ENCODE measurements at places on chromosomes 2 and 18.

- DNase-seq = no peak
These were observed 233.2 kb downstream of the CNTNAP5 start for GRCh38 chr2:124258140-124258880.

DNA sequence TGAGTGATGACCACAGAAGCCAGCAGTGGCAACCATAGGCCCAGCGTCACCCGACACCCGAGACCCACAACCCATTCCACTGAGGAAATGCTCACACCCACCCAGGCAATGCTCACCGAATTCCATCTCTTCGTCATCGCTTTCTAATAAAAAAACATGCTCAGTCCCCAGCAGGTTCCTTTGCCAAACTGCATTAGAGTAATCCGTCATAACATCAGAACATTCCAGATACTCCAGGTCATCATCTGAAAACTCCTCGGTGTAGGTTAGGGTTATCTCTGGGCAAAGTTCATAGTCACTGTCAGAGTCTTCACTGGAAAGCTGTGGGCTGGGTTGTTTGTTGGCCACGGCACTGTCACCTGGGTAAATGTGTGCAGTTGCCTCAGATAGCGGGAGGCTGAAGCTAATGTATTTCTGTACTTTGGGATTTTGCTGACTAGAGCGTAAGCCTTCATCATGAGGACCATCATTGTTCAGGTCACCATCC, 49.3 kb downstream of the ALPK2 start:
- DNase-seq = no peak

GRCh38 chr2:46747297-46747818, 168.2 kb downstream of the MCFD2 start:
- DNase-seq = peak; percentile 11

- no peak for DNase-seq
These were observed 233.8 kb downstream of the ICOS start for GRCh38 chr2:204170411-204170810.

DNA sequence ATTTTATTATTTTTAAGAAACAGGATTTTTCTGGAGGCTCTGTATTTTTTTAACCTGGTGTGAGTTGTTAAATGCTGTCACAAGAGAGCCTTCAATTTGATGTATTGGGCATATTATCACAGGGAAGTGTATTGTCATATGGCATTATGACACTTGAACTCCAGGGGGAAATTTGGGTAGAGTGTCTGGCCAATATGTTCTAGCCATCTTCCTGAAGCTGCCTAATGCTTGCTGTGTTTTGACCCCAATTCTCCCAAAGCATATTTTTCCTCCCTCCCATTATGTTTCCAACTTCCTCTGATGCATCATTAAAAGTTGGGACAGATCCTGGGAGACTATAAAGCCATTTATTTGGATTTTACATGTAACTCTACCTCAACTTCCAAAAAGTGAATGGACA, 214.1 kb upstream of the SESTD1 start:
- DNase-seq = no peak

- DNase-seq = no peak
These were observed 341.6 kb upstream of the VWC2L start for GRCh38 chr2:214069254-214069653.

GRCh38 chr2:176492583-176492982, 223.3 kb downstream of the MTX2 start:
- DNase-seq = no peak

- no peak for DNase-seq
These were observed 85.4 kb downstream of the STPG4 start for GRCh38 chr2:47069628-47070154.

DNA sequence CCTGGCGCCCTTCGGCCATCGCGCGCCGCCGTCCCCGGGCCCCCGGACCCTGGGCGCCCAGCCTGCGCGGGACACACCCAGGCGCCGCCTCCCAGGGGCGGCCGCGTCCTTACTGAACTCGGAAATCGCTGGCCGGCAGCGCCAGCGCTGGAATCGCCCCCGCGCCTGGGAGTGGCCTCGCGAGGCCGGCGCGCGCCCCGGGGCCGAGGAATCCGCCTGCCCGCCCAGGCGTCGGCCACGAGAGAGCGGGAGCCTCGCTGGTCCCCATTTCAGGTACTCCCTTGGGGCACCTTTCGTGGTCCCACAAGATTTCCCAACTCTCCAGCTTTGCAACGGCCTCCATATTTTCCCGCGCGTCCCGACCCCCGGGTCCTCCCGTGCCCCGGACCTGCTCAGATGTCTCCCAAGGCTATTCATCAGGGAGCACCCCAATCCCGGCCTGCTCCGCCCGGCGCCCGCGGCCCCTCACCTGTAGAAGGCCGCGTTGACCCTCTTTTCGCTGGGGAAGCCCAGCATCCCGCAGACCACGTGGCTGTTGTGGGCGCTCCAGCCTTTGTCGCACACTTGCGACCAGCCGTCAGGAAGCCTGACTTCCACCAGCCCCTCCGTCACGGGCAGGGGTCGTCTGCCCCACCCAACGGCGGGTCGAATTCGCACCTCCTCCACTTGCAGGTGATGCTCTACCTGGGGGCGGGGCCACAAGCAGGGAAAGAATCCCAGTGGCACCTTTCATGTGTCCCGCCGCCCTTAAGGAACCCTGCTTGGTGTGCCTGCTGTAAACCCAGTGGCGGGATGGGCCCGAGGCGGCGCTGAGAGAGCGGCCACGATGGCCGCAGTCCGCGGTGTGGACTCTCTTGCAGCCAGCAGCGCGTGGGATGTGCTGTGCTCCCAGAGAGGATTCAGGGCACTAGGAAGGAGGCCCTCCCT, 4.6 kb downstream of the LOXL3 start:
- DNase-seq = no peak

All from MM.1S (cell line).